ENCODE measurements at places on chromosomes 6 and 20. TPM values are rescaled to one million over a fixed set of nuclear protein-coding genes. Genes with fewer than 3 reads are reported as not detected.

The TAF11 gene
- total RNA-seq = 33.0 TPM

The FITM2 gene
- total RNA-seq = 4.9 TPM

The SLC17A2 gene
- not detected for total RNA-seq

The VPS52 gene
- total RNA-seq = 44.3 TPM

The WFDC2 gene
- not detected for total RNA-seq

The TCF15 gene
- total RNA-seq = 3.7 TPM

The HTR1E gene
- not detected for total RNA-seq

The BEND6 gene
- total RNA-seq = 0.19 TPM

The ZSCAN12 gene
- total RNA-seq = 5.3 TPM

The SNPH gene
- 3.7 TPM for total RNA-seq

The ADGRG6 gene
- 43.6 TPM for total RNA-seq

The LY6G6D gene
- total RNA-seq = not detected

The TSHZ2 gene
- 0.65 TPM for total RNA-seq

The UFL1 gene
- total RNA-seq = 13.9 TPM

The CCR6 gene
- not detected for total RNA-seq
